ENCODE measurements at places on chromosomes 6 and 20. TPM values are rescaled to one million over a fixed set of nuclear protein-coding genes. Genes with fewer than 3 reads are reported as not detected.

Gene HLA-DRA
- 0.26 TPM for total RNA-seq

Gene SSTR4
- total RNA-seq = not detected

Gene SLC44A4
- total RNA-seq = 0.22 TPM

Gene AK9
- 5.6 TPM for total RNA-seq

Gene NPBWR2
- not detected for total RNA-seq

Gene PROKR2
- not detected for total RNA-seq

Gene RBM24
- total RNA-seq = 0.39 TPM

Gene CRISP2
- total RNA-seq = not detected

Gene RAB44
- total RNA-seq = 0.13 TPM

Gene CENPW
- total RNA-seq = 11.3 TPM

Gene EFCAB8
- total RNA-seq = 0.22 TPM

Gene EEF1A2
- not detected for total RNA-seq

Gene PPP1R3G
- total RNA-seq = 2.1 TPM

Gene TTLL9
- total RNA-seq = 0.26 TPM

Gene NRSN1
- total RNA-seq = not detected

Gene TAP2
- 10.5 TPM for total RNA-seq

Gene NR2E1
- not detected for total RNA-seq

Gene DYNLT2
- total RNA-seq = 1.5 TPM

Gene ZNF133
- 20.5 TPM for total RNA-seq

Gene NTSR1
- total RNA-seq = not detected

Gene CALHM5
- 3.1 TPM for total RNA-seq

Gene TMEM200A
- 54.5 TPM for total RNA-seq

Gene CRIP3
- not detected for total RNA-seq

Gene BANF2
- total RNA-seq = not detected

Gene SCRT2
- total RNA-seq = not detected

Gene OGFRL1
- 25.0 TPM for total RNA-seq

Gene GPX5
- not detected for total RNA-seq

Gene LY6G6C
- not detected for total RNA-seq

Gene ULBP3
- total RNA-seq = 21.7 TPM

Gene LIN28B
- not detected for total RNA-seq

Gene SLC32A1
- not detected for total RNA-seq

All from articular chondrocyte of knee joint (primary cell).